ENCODE measurements at places on chromosomes 5 and 9.
A peak's percentile ranks its signal among the peaks of the same experiment; 100 is the strongest.

- DNase-seq = no peak
These were observed 201.1 kb upstream of the MVB12B start for GRCh38 chr9:126125577-126125976.

- DNase-seq = peak; percentile 89
These were observed 216.9 kb upstream of the ZNF608 start for GRCh38 chr5:124963236-124963919.

DNA sequence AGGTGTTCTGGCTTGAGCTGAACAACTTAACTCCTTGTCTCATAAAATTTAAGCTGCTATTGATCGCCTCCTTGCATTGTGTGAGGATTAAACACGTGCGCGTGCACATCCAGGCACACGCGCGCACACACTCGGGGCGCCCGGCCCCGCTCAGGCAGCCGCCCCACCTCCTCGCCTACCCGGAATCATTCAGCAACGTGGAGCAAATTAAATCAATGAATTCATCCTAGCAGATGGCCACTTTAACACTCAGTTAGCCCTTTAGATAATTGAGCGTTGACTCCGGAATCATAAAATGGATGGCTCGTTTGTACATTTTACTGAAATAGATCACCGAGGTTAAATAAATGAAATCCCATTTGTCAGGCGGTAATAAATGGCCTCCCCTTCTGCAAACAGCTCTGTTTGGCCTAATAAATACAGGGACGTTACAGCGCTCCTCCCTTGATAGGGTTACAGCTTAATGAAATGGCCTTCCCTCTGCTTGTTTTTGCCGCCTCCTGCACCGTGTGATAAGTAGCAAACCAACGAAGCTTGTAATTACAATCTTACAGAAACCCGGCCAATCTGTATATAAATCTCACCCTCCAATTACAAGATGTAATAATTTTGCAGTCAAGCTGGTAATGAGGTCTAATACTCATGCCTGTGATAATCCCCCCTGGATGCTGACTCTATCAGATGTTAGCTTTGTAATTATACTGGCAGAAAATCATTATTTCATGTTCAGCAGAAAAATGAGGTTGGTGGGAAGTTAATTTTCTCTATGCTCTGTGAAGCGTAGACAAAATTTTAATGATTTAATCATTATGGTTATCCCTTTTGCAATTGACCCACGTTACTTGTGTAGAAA is 229.7 kb upstream of the IRX4 start:
- no peak for DNase-seq

- DNase-seq = no peak
These were observed 46.5 kb downstream of the AUH start for GRCh38 chr9:91315191-91315590.

DNA sequence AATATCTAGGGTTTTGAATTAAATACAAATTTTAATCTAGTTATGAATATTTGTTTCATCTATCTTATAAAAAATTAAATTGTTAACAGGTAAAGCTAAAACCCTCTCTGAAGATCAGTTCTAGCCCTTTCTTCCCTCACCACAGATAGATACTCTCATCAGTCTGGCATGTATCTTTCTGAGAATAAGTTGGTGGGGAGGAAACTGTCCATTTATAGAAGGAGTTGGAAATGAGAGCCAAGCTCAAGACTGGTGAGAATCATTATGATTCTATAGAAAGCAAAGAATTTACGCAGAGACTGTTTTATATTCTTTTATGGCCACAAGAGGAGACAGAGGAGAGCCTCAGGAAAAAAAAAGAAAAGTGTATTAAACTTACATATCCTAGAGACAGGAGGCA is 59.0 kb downstream of the STARD4 start:
- DNase-seq = peak; percentile 60

DNA sequence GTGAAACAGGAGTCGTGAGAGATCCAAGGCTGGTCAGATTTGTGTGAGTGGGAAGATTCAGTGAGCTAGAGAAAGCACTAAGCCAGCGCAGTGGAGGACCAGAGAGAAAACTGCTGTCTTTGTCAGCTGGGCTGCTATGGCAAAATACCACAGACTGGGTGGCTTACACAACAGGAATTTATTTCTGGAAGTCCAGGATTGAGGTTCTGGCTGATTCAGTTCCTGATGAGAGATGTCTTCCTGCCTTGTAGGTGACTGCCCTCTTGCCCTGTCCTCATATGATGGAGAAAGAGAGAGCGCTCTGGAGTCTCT is 24.2 kb upstream of the ANKRD33B start:
- peak; percentile 31 for DNase-seq

- no peak for DNase-seq
These were observed 1195.3 kb upstream of the NUDT12 start for GRCh38 chr5:104757915-104758314.

GRCh38 chr5:138837160-138837559 is 38.0 kb downstream of the LRRTM2 start:
- DNase-seq = no peak

DNA sequence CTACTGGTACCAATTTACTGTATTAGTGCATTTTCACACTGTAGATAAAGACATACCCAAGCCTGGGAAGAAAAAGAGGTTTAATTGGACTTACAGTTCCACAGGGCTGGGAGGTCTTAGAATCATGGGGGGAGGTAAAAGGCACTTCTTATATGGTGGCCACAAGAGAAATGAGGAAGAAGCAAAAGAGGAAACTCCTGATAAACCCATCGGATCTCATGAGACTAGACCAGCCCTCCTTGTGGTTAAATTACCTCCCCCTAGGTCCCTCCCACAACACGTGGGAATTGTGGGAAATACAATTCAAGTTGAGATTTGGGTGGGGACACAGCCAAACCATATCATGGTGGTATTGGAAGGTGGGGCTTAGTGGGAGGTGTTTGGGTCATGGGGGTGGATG is 56.5 kb upstream of the SPDL1 start:
- DNase-seq = no peak

DNA sequence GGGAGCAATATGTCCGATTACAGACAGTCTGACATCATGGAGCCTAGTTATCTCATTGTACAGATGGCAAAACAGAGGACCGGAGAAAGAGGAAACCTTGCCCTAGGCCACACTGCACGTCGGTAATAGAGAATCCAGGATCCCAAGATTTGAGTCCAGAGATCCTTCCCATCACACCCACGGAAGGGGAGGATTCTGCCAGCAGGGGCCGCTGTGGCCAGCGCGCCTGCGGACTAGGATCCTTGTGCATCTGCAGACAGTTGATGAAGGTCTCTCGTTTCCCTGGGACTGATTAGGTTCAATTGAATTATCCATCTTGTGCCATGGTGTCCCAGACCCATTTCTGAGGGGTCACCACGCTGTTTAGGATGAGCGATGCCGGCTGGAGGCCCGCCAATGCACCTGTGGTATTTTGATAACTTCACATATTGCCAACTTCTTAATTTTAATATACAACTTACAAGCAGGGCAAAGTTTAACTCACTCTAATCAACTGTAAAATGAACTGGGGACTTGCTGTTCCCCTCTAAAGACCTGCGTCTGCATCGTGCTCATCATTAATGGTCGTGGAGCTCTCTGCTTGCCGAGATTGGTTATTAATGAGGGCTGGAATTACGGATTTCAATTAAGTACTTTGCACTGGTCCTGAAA is 592.7 kb upstream of the BRINP1 start:
- peak; percentile 28 for DNase-seq

- DNase-seq = peak; percentile 51
These were observed 32.4 kb downstream of the NNT start for GRCh38 chr5:43635374-43635773.

DNA sequence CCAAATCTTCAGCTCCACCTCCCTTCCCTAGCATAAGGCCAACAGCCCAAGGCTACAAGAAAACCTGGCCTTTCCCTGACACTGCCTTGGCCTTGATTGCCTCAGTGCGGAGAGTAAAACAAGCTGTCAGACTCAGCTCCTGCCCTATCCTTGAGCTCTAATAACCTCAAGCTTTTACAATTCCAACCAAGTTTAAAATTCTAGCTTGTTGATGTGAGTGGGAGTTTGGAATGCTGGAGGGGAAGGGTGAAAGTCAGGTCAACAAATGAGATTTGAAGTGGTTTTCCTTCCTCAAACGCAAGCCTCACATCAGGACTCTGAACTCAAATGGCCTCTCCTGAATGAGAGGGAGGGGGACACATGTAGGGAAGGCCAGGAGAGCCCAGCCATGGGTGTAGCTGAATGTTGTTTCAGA is 197.0 kb upstream of the VLDLR start:
- no peak for DNase-seq

All from EL (cell line).